AG09309 (cell line): ENCODE measurements at places on chromosomes 7 and 10.

GRCh38 chr7:150734254-150734653 lies 3.0 kb upstream of the GIMAP5 start:
- no peak for DNase-seq

GRCh38 chr7:120628251-120628650 lies 229.7 kb downstream of the TSPAN12 start:
- no peak for DNase-seq

DNA sequence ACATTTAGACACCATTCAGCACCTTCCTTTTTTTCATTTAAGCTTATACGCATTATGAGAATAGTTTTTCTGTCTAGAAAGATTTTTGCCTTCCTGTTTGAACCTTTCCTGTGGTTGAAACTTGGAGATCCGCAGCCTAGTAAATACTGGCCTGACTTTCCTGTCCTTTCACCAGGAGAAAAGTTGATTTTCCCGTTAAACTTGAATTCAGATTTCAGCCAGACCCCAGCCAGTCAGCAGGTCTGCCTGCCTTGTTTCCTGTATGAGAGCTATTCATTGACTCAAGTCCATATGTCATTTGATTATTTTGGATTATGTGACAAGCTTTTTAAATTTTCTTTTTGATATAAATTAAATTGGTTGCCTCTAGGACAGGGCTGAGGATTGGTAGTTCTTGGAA lies 71.5 kb downstream of the EVX1 start:
- DNase-seq = no peak

- DNase-seq = no peak
These were observed 2.1 kb upstream of the SAMD9L start for GRCh38 chr7:93150200-93150835.

GRCh38 chr7:94064541-94065191 lies 60.5 kb upstream of the BET1 start:
- DNase-seq = no peak

DNA sequence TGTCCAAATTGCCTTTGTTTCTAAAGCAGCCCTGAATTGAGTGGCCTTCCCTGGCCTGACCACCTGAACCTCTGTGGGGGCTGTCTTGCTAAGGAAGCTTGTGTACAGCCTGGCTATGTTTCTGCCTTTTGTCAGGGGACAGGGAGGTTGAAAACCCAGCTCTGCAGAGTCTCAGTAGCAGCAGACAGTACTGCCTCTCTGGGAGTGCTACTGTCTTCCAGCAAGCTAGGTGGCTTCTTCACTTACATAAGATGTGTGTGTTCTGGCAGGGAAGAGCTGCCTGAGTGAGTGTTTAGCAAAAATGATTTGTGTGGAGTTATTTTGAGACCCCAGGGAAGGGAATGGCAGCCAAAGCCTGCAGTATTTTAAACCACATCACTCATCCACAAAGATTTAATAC lies 57.4 kb downstream of the LRRC4 start:
- DNase-seq = no peak

DNA sequence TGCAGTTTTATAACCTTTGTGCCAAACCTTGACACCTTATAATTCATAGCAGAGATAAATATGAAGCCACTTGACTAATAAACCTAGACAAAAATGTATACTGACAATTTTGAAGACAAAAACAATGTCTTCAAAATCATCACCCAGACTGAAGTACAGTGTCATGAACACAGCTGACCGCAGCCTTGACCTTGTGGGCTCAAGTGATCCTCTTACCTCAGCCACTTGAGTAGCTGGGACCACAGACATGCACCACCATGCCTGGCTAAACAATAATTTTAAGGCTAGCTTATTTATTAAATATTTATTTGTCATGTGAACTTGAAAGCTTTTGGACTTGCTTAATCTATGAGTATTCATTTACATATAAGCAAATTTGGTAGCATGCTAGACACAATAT lies 24.3 kb downstream of the IL6 start:
- no peak for DNase-seq

GRCh38 chr10:15335508-15335907 lies 35.6 kb downstream of the FAM171A1 start:
- no peak for DNase-seq

GRCh38 chr7:77338883-77339629 lies 77.1 kb downstream of the GSAP start:
- DNase-seq = no peak

GRCh38 chr7:2980401-2981102 lies 63.1 kb downstream of the CARD11 start:
- DNase-seq = no peak

DNA sequence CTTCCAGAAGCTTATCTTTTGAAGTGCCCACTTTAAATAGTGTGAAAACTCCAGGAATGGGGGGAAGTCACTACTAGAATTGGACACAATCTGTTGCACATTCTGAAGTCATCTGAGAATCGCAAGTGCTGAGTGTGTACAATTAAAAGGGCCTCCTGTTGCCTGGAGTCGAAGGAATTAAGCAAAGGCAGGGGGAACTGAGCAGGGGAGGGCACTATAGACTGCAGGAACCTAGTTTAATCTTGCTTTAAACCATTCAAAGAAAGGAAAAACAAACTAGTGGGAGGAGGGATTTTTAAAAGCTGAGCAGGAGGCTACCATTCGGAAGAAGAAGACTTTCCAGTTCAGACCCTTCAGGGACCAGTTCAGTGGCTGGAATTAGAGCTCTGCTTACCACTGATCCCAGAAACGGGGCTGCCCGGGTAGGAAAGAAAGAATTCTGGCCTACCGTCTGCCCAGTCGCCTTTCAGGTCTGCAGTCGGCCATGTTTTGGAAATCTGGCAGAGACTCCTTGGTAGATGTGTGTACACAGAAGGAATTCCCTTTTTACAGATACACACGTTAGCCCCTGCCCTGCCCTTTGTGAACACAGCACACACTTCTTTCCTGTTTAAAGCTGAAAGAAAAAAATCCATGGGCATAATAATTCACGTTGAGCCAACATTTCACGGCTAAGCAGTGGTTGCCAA lies 610.6 kb upstream of the FOXK1 start:
- DNase-seq = no peak

- no peak for DNase-seq
These were observed 4.4 kb upstream of the PPP2R2D start for GRCh38 chr10:131896403-131896802.

- peak; percentile 50 for DNase-seq
These were observed 52.0 kb downstream of the ABCC2 start for GRCh38 chr10:99834410-99834809.

- DNase-seq = no peak
These were observed 13.4 kb downstream of the PRKAG2 start for GRCh38 chr7:151863386-151864079.

DNA sequence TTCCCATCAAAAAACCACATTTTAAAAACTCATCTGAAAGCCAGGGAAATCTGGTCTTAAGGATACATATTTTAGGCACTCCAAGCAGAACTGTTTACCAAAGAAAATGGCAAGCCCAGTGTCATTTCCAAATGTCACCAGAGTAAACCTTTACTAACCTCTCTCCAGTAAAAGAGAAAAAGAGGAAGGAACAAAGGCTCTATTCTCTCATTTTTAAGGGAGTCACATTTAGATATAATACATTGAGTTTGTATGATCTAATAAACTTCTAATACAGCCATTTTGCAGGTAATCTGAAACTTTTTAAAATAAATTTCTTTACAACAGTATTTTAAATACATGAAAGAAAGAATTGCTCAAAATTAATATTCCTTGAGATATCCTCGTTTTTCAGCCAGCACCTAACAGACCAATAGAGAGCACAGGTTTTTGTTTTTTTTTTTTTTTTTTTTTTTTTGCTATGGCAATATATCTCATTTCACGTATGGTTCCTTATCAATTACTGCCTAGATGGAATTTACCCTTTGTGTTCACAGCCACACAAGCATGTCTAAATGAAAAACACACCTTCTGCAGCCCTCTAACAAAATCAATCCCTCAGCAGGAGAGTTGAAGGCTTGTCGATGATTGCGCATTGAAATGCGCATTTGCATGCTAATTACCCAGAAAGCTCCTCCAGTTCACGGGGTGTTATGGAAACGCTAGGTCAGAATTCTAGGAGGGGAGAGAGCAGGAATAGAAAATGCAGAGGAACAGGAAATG lies 39.8 kb upstream of the MSRB2 start:
- no peak for DNase-seq

- DNase-seq = no peak
These were observed 207.3 kb downstream of the KIAA1217 start for GRCh38 chr10:24416248-24416647.

GRCh38 chr7:106778656-106779250 lies 86.3 kb upstream of the PIK3CG start:
- no peak for DNase-seq

GRCh38 chr7:111958896-111959295 lies 247.3 kb downstream of the DOCK4 start:
- DNase-seq = no peak

GRCh38 chr7:111508387-111508786 lies 53.9 kb downstream of the IMMP2L start:
- no peak for DNase-seq

GRCh38 chr10:93913706-93914105 lies 19.9 kb downstream of the SLC35G1 start:
- DNase-seq = no peak

DNA sequence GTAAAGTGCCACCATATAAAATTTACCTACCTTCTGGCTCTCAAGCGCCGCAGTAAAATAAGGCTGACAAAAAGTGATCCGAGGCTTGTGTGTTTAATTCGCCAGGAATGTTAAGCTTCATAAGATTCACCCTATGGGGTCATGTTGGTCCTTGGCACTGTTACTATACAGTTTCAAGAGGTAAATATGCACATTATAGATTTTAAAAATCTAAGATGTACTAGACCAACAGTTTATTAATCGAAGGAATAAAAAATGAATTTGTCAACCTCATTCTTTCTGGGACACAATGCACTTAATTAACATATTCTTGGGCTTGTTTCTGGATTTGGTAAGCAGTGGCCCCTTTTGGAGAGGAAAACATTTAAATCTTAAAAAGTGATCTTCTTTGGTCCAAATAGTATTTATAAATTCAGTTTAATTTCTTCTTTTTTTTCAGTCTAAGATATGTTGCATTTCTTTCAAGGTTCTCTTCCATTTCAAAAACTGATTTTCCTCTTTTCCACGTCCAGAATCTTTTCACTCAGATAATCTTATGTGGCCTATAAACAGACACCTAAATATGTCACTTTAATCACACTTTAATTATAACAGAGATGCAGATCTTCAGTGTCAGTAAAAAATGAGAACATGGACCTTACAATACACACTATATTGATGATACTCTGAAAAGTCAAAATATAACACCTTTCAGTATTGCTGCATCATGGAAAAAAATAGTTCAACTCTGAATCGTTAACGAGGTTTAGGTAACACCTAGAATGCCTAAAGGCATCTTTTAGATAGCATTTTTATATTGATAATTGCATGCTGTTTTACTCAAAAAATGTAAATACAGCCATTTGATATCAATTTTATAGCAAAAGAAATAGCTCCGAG lies 3.8 kb upstream of the SKIDA1 start:
- DNase-seq = no peak

- no peak for DNase-seq
These were observed 11.8 kb downstream of the CALML3 start for GRCh38 chr10:5536486-5537081.

DNA sequence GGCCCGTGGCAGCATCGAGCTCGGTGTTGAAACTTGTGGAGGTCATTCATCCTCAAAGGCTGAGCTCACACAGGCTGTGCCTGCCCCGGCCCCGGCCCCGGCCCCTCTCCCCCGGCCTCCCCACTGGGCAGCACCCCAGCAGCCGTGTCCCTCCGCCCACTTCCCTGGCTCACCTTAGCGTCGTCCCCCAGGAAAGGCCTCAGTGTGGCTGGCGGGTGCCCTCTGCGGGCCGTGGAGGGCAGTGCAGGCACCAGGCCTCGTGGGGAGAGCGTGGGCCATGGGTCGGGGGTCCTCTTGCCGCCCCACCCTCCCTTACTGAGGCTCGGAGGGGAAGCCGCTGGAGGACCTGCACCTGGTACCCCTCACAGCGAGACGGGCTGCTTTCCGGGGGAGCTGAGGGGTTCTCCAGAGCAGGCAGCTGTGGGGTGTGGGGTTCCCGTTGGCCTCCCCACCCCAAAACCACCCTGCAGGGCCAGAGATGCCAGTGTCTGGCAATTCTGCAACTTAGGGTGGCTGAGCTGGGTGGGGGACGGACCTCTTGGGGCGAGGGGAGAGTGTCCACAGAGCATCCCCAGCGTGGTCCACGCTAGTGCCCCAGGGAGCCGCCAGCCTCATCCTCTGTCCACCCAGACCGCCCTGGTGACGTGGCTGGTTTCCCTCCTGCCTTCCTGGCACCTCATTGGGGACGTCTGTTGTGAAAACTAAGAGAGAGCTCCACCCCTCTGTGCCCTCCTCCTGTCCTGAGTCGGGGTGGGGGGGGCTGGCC lies 44.2 kb upstream of the DPYSL4 start:
- DNase-seq = no peak

- DNase-seq = no peak
These were observed 18.2 kb upstream of the COL13A1 start for GRCh38 chr10:69783515-69783914.

GRCh38 chr7:142420554-142421362 lies 162.9 kb upstream of the PRSS58 start:
- no peak for DNase-seq

- DNase-seq = no peak
These were observed 248.3 kb downstream of the ADARB2 start for GRCh38 chr10:1488970-1489548.

GRCh38 chr7:109479388-109479787 lies 909.7 kb downstream of the DNAJB9 start:
- DNase-seq = no peak

DNA sequence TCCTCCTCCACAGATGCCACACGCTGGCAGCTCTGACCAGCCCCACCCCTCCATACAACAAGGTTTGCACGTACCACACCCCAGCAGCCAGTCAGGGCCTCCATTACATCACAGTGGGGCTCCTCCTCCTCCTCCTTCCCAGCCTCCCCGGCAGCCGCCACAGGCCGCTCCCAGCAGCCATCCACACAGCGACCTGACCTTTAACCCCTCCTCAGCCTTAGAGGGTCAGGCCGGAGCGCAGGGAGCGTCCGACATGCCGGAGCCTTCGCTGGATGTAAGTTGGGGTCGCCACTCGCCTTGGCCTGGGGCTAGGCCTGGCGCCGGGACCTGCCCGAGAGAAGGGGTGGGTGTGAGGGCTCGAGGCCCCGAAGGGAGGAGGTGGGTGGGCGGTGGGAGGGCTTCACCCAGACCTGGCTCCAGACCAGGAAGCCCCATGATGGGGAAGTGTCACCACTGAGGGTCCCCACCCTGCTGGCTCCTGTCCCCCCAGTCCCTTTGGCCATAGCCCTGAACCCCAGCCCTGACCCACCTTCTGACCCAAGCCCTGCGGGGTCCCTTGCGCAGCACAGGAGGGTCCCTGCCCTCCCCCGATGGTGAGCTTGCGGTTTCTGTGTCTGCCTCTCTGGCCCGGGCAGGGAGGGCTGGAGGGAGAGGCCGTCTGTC lies 36.2 kb upstream of the PPIF start:
- DNase-seq = no peak

- no peak for DNase-seq
These were observed 182.6 kb upstream of the RNF32 start for GRCh38 chr7:156458011-156458410.
